ENCODE measurements at places on chromosomes 1 and 21.

- no peak for DNase-seq
Measured at GRCh38 chr1:169704797-169705196, 6.6 kb downstream of the SELL start.

DNA sequence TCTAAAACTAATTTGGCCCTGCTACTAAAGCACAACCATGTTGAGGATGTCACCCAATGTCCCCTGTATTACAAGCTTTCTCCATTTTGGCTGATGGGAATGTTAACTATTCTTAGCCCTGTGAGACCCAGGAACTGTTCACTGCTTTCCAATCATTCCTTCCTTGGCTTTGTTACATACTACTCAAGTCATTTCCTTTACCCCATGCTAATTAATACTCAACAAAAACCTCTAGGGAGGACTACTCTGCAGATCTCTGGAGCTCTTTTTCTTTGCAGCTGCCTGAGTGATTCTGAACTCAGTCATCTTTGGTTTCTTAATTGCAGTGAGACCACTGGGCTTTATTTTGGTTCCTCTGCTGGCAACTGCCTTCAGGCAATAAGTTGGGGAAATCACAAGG, 23.3 kb upstream of the RPE65 start:
- no peak for DNase-seq

GRCh38 chr1:108201687-108202086, 1.5 kb upstream of the SLC25A24 start:
- no peak for DNase-seq

DNA sequence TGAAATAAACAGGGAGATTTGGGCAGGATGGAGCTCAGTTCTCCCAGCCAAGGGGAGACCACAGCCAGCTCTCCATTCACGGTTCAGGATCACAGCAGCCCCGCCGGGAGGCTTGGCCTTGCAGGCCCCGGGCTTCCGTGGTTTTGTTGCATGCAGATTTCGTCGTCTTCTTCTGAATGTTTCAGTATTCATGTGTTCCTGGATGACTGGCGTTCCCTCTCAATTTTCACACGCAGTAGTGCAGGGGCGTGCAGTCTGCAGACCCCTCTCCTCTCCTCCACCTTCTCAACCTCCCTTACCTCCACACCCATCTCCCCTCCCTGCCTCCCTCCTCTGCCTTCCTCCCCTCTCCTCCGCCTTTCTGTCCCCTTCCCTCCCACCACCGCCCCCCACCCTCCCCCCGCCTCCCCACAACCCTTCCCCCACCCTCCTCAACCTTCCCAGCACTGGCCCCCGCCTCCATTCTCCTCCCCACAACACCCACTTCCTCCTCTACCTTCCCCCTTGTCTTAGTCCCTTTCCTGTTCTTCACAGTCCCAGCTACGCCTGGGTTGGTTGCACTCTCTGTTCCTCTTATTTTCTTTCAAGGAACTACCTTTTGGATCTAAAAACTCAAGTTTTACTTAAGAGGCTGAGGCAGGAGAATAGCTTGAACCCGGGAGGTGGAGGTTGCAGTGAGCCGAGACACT, 8.4 kb upstream of the SLC19A1 start:
- peak; percentile 20 for DNase-seq

DNA sequence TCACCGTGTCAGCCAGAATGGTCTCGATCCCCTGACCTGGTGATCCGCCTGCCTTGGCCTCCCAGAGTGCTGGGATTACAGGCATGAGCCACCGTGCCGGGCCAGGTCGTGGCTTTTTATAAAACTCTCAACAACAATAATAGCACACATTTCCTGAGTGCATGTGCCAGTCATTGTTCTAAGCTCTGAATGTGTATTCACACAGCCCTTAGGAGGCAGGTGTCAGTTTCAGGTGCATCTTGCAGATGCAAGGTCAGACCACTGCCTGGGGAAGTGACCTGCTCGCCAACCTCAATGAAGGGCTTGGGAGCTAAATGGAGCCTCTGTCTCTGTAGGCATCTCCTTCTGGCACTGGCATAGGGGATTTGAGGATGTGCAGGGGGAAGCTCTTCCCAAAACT, 1.6 kb upstream of the LEFTY2 start:
- DNase-seq, result no peak

DNA sequence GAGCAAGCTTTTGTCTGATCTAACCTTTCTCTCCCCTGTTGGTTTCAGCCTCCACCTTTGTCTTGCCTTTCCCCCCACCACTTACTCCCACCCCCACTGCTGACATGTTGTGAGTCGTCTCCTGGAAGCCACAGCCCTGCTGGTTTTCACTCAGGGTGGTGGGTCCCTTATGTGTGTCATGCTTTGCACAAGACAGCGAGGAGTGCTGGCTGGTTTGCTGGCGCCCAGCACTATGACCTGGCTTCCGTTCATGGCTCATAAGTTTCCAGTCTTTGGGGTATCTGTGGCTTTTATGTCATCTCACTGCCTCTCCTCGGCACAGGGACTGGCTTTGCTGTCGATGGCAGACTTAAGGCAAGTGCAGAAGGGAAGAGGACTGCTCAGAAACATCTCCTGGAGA, 177.7 kb downstream of the KIF26B start:
- no peak for DNase-seq

DNA sequence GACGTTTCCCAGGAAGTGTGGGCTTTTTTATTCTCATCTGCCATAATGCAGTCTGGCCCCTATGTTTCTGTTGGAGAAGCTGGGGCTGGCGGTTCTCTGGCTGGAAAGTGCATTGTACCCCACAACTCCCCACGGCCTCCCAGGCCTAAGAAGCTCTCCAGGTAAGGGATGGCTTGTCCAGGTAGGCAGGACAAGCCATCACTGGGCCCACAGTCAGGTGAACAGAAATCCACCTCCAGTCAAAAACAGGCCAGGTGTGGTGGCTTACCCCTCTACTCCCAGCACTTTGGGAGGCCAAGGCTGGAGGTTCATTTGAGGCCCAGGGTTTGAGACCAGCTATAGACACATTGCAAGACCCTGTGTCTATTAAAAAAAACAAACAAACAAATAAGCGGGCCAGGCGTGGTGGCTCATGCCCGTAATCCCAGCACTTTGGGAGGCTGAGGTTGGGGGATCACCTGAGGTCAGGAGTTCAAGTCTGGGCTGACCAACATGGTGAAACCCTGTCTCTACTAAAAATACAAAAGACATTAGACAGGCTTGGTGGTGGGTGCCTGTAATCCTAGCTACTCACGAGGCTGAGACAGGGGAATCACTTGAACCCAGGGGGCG, 3.1 kb upstream of the WNT9A start:
- no peak for DNase-seq

GRCh38 chr1:224770336-224770693, 154.2 kb downstream of the CNIH3 start:
- DNase-seq, result no peak

DNA sequence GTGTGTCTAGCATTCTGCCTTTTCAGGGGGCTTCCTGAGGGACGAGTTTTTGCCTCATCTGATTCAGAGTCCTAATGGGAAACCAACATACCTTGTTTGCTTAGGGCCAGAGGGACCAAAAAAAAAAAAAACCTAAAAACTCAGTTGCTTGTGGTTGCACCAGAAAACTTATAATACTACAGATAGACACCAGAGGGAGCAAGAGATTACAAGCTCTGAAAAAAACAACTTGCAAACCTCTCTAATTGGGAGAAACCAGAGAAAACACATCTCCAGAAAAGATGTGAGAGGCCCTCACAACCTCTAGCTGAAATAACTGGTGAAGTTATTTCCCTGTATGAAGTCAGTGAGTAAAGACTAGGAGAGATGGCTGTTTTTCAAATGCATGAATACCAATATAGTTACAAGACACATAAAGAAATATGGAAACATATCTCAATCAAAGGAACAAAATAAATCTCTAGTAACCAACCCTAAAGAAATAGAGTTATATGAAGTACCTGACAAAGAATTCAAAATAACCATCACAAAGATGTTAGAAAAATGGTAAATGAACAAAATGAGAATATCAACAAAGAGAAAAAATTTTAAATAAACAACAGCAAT, 233.7 kb upstream of the NFIA start:
- DNase-seq, result no peak

DNA sequence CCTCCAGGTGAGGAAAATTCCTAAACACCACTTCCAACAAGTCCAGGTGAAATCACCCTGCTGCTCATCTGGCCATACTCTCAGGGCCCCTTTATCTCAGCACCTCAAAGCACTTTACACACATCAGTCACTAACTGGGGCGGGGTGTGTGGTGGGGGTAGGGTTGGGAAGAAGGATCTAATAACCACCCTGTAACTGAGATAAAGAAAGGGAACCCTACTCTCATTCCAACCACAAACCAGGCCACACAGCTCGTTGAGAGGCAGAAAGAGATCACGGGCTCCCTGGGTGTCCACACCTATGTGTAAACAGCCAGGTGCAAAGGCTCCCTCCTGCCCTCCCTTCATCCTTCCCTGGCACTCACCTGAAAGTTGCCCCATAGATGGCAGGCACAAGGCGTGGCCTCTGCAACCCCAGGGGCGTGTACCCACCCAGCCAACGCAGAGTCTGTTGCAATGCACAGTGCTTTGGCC, 20.4 kb downstream of the GPR161 start:
- no peak for DNase-seq

GRCh38 chr1:204258213-204259115, 44.7 kb upstream of the GOLT1A start:
- DNase-seq, result peak; percentile 6

- DNase-seq, result no peak
Measured at GRCh38 chr1:169186106-169186505, 79.6 kb downstream of the ATP1B1 start.

GRCh38 chr1:78146205-78146771, 100.5 kb downstream of the GIPC2 start:
- no peak for DNase-seq

DNA sequence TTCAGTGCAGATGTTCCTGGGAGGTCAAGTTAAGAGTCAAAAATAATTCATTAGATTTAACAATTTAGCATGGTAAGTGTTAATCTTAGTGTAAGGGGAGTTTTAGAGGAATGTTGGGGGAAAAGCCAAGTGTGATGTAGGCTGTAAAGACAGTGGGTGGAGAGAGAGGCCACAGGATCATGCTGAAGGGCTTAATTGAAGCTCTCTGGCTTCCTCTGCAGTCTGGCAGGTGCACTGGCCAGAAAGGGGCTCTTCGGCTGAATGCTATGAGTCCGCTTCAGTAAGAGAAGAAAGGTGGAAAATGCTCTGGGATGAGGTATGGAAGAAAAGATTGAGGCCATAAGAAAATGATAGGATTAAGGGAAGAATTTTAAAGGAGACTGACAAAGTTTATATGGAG, 3.0 kb downstream of the BRDT start:
- DNase-seq, result no peak

DNA sequence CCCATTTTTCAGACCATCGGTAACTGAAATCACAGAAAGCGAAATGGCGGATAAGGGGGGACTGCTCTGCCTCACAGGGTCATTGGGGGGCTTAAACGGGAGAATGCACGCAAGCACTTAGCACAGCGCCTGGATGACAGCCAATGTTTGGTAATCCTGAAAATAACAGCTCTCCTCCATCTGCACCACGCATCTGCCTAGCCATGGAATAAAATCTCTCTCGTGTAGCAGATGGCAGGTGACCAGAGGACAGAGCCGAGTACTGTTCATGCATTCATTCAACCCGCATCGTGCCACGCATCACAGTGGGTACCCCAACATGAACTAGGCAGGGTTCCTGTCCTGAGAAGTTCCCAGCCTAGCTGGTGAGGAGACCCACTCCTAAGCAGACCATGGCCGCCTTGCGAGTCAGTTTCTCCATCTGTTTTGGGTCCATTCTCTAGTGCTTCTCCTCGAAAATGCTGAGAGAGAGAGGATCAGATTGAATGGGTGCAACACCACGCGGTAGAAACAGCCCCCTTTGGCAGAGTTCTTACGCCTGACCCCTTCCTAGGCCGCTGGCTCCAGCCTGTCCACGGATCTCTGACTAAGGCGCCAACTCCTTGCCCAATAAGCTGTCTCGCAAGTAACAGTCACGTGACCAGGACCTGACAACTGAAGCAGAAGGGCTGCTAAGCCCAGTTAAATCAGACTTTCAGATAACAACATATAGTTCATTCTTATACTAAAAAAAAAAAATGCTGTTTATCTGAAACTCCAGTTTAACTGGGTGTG, 7.3 kb downstream of the SLC1A7 start:
- no peak for DNase-seq

- DNase-seq, result no peak
Measured at GRCh38 chr1:238399558-238399957, 508.8 kb upstream of the ZP4 start.

- DNase-seq, result no peak
Measured at GRCh38 chr1:54329312-54330003, 76.7 kb downstream of the SSBP3 start.

GRCh38 chr1:61450454-61450853, 274.5 kb downstream of the TM2D1 start:
- no peak for DNase-seq

DNA sequence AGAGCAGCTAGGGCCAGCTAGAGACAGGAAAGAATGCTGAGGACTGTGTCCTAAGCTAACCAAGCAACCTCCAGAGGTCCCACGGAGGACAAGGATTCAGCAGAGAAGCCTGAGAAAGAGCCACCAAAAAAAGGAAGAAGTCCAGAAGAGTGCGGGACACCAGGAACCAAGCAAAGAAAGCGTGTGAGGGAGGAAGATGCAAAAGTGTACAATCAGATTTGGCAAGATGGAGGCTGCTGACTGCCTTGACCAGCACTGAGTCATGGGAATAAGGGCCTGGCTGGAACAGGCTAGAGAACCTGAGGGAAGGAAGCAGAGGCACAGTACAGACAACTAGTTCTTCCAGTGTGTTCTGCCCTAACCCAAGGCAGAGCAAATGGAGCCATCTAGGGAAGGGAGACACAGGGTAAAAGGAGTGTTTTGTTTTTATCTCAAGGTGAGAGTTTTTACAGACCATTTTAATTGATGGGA, 18.5 kb downstream of the TP53BP2 start:
- no peak for DNase-seq

DNA sequence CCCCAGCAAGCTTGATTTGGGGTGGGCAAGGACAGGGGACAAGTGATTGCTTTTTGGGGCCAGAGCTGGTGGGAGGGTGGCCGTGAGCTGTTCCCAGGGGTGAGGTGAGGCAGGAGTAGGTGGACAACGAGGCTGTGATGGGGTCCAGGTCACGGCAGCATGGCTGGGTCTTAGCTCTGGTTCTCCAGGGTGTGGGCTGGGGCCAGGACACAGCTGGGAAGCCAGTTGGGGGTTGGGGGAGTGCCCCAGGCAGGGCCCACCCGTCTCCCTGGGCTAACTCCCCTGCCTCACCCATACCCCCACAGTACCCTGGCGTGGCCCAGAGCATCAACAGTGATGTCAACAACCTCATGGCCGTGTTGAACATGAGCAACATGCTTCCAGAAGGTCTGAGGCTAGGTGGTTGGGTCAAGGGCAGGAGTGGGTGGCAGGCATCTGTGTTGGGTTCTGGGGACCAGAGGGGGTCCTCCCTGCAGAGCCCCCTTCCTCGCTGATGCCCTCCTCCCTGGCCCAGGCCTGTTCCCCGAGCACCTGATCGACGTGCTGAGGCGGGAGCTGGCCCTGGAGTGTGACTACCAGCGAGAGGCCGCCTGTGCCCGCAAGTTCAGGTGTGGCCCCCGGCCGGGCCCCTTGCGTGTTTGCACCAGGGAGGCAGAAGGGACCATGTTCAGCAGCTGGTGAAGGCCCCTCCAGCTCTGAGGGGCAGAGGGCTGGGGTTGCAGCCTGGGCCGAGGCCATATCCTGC, 43.3 kb downstream of the COQ8A start:
- no peak for DNase-seq

Measured in activated effector memory CD4-positive, alpha-beta T cell treated with Interleukin-2 at 50 U/mL for 16 hours (primary cell).